ENCODE measurements at places on chromosomes 6 and 20.
A peak's percentile ranks its signal among the peaks of the same experiment; 100 is the strongest.

- no peak for DNase-seq
Observed at GRCh38 chr6:34332251-34333198, 59.9 kb downstream of the NUDT3 start.

DNA sequence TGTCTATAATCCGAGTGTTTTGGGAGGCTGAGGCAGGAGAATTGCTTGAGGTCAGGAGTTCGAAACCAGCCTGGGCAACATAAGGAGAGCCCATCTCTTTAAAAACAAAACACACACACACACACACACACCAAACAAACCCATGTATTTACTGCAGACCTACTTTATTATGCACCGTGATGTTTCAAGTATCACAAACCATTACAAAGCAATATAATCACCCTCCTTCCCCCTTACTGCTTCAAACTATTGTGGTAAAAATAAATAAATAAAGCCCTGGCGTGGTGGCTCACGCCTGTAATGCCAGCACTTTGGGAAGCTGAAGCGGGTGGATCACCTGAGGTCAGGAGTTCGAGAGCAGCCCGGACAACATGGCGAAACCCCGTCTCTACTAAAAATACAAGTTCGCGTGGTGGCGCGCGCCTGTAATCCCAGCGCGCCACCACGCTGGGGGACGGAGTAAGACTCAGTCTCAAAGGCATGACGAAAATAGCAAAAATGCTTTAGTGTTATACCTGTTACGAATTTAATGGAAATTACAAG is 1.5 kb downstream of the TBCC start:
- no peak for DNase-seq

GRCh38 chr20:20371083-20371482 is 3.2 kb downstream of the INSM1 start:
- DNase-seq, result no peak

GRCh38 chr6:125307964-125308615 is 6.3 kb upstream of the HDDC2 start:
- no peak for DNase-seq

- DNase-seq, result no peak
Observed at GRCh38 chr6:168086616-168087015, 7.6 kb upstream of the FRMD1 start.

DNA sequence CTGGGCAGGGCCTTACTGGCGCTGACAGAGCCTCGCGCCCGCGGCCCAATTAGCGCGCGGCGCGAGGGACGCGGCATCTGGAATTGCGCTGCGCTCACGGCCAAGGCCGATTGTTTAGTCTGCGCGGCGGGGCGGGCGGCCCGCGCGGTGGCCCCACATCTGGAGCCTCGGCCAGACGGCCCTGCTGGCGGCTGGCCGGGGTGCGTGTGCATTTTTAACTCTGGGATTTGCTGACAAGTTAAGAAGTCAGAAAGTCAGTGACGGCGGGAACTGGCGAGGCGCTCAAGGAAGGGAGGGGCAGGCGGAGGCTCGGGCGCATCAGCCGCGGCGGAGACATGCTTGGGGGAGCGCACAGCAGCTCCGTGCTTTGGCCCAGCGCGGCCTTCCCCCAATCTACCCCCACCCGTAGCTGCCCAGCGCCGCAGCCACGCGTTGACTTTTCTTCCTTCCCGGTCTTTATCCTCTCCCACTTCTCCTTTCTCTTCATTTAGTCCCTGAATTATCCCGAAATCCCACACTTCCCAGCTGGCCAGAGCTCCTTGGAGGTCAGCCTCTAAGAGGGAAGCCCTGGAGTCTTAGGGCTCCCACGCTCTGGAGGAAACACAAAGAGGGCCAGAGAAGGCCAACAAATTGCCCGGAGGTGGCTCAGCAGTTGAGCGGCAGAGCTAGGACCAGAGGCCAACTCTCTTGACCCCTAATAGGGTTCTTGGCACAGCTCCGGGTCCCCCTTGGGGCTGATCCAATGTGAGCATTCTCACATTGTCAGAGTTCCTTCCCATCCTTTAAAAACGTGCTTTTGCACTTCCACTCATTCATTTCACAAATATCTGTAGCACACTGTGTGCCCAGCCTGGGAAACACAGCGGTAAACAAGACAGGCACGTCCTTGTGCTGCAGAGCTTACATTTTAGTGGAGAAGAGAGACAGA is 40.8 kb upstream of the FOXP4 start:
- DNase-seq, result no peak

GRCh38 chr6:101011186-101011585 is 130.1 kb upstream of the ASCC3 start:
- no peak for DNase-seq

GRCh38 chr6:6314596-6314995 is 5.9 kb downstream of the F13A1 start:
- no peak for DNase-seq

- DNase-seq, result no peak
Observed at GRCh38 chr20:11001764-11002540, 328.2 kb upstream of the JAG1 start.

DNA sequence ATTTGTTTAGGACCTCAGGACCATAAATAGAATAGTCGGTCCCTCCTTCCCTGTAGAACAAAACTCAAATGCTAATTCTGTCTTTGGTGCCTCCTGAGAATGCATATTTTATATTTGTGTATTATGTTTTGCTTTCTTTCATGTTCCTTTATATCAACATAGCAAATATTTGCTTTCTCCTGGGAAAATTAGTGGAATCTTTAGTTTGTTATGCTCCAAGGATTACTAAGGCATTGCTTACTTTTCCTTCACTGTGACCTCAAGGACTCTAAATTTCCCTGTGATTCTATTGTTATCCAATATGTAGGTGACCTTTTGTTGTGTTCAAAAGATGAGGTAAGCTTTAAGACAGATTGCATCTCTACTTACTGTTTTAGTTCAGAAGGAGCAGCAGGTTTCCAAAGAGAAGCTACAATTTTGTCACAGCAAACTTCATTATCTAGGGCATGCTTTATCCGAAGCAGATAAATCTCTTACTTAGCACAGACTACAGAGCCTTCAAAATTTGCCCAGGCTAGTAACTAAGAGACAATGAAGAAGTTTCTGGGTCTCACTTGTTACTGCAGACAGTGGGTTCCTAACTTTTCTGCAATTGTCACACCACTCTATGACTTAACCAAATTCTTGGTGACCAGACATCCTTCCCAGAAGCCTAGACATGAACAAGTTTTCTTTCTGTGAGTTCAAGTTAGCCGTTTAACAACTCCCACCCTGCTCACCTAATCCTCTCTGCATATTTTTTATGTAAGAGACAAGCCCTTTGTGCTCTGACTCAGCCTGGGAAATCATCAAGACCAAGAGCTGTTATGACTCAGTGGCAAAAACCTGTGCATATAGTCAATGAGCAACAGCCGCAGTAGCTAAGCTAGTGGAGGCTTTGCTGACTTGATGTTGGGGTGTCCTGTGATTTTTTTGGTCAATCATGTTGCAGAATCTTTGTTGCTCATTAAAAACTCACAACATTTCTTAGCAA is 378.8 kb downstream of the QKI start:
- DNase-seq, result no peak

DNA sequence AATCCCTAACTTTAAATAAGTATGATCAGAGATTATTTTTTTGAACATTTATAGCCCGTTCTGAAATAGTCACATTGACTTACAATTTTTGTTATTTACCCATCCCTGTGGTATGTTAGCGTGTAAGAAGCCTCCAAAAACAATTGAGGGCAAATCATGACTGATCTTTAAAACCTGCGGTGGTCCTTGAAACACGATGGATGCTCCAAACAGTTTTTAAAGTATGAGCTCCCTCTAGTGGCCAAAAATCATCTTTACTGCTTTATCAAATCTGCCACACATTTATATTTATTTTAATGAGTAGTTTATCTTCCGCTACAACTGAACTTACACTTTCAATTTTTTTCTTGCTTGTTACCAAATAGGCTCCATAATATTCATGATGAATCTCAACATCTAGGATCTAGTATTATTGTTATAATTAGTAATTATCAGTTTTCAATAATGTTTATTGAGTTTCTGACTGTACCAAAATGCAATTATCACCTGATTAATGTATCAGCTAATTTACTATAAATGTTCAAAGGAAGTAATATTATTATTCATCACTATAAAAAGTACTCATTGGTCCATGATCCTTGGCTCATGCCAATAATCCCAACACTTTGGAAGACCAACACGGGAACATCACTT is 52.2 kb downstream of the MARCKS start:
- DNase-seq, result peak; percentile 33

DNA sequence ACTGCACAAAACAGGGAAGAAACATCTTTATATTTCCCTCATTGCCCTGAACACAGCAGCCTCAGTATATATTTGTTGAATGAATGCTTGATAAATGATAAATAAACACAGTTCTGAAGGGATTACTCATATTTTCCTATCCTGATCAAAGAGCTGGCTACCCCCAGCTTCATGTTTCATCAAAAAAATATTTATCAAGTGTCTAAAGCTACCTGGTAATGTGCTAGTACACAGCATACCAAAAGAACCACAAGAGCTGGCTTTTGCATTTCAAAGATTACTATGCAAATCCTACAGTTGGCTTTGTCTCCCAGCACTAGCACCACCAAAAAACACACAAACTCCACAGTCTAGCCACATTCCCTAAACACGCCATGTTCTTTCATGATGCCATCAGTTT is 130.0 kb downstream of the BTBD9 start:
- no peak for DNase-seq

DNA sequence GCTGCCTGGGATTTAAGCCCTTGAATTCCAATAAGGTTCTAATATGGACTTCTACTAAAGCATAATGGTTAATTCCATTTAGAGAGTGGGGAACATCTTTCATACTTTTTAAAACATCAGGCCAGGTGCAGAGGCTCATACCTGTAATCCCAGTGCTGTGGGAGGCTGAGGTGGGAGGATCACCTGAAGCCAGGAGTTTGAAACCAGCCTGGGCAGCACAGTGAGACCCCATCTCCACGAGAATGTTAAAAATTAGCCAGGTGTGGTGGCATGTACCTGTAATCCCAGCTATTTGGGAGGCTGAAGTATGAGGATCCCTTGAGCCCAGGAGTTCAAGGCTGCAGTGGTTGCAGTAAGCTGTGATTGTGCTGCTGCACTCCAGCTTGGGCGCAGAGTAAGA is 35.0 kb downstream of the E2F3 start:
- no peak for DNase-seq

GRCh38 chr6:101706576-101706975 is 313.1 kb downstream of the GRIK2 start:
- DNase-seq, result no peak

DNA sequence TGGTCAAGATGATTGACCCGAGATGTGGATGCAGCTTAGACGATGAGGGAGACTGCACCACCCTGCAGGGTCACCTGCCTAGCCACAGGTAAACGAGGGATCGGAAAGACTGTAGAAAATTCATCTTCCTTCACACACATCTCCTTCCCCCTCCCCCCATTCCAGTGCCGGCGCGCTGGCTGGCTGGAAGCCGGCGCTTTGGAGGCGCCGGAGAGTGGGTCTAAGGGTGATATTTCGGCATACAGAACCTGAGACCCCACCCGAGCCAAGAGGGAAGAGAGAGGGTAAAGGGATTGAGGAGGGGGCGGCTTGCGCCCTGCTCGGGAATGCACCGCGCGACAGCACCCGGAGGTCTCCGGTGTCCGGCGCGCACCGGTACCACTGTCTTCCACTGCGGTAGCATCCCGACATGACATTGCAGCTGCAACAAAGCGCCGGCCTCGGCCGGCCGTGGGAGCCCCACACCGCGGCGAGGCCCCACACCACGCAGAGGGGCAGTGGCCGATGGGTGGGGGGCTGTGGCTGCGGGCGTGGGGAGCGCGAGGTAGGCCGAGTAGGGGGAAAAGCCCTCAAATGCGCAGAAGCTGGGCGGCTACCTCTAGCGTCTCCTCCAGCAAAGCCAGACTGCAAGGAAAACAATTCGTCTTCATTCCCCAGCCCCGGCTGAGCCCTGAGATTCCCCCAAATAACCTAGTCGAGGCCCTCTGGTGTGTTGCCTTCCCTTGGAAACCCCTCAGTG is 984 bp downstream of the TNFRSF21 start:
- DNase-seq, result no peak

DNA sequence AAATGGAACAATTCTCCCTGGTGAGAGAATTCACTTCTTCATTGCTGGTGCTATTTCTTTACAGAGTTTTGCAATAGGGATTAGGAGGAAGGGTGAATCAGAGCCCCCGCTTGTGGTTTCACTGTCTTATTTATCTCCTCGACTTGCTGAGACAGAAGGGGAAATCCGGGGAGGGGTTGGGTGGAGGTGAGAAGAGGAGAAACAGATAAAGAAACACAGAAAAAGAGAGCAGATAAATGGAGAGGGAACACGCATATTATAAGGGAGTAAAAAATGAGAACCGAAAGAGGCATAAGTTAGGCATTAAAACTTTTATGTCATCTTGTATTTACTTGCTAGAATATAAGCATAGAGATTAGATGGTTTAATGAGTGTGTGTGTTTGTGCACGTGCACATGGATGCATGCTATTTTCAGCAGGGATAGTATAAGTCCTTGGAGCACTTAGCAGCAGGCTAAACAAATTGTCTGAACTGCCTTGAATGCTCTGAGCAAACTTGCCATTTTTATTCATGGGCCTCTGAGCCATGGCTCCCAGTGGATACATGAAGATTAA is 105.0 kb downstream of the OLIG3 start:
- no peak for DNase-seq

GRCh38 chr20:3167738-3168078 is 5.6 kb downstream of the LZTS3 start:
- no peak for DNase-seq

Data from D721Med (cell line).